ENCODE measurements at places on chromosomes 13 and 19. TPM values are rescaled to one million over a fixed set of nuclear protein-coding genes. Genes with fewer than 3 reads are reported as not detected.

The ZNF577 gene
- total RNA-seq = 5.0 TPM

The TEX101 gene
- not detected for total RNA-seq

The SOHLH2 gene
- total RNA-seq = not detected

DNA sequence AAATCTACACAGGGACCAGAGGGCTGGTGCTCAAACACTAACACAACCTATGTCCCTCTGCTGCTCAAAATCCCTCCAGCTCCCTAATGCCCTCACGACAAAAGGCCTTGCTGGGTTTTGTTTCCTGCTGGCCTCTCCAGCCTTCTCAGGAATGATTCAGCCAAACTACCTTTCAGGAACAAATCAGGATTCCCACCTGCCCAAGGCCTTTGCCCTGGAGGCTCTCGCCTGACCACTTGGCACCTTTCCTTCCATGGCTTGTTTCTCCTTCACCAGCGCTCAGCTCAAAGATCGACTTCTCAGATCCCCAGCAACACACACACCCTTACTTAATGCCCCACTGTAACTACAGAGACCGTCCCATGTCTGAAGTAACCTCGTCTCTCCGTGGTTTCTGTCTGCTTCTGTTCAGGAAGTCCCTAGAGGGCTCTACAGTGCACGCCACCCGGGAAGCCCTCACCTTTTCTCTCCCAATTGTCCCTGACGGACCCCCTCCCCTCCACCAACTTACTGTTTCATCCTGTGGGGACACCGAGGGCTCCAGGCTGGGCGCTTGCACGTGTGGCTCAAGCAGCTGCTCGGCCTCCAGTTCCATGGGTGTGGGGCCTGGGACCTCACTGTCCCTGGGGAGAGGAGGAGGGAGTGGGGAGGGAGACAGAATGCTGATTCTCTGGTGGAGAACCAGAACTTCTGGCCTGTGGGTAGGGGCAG, 3.2 kb upstream of the SIX5 start:
- DNase-seq = no peak
- H3K27me3 ChIP-seq = peaks cover 13% of the 10 kb centered on the region
- H3K27ac ChIP-seq = no peak overlapping the region
- no peak overlapping the region for H3K4me3 ChIP-seq
- peaks cover 12% of the 10 kb centered on the region for H3K4me1 ChIP-seq
- H3K36me3 ChIP-seq = peaks cover 6% of the 10 kb centered on the region

DNA sequence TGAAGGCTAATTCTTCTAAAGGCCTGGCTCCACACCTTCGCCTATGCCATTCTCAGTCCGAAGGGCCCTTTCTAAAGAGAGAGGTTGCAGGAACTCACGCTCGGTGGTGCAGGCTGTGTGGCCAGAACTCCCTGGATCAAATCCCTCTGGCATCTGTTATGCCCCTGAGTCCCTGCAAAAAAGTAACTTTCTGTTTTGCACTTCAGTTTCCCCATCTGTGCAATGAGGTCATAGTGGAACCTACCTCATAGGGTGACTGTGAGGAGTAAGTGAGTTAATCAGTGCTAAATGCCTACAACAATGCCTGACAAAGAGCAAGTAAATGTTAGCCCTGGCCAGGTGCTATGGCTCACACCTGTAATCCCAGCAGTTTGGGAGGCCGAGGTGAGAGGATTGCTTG, 7.3 kb downstream of the IGSF23 start:
- no peak for DNase-seq
- no peak overlapping the region for H3K4me3 ChIP-seq
- H3K36me3 ChIP-seq = no peaks in the 10 kb centered on the region
- no peak overlapping the region for H3K27ac ChIP-seq
- peaks cover 1% of the 10 kb centered on the region for H3K27me3 ChIP-seq

DNA sequence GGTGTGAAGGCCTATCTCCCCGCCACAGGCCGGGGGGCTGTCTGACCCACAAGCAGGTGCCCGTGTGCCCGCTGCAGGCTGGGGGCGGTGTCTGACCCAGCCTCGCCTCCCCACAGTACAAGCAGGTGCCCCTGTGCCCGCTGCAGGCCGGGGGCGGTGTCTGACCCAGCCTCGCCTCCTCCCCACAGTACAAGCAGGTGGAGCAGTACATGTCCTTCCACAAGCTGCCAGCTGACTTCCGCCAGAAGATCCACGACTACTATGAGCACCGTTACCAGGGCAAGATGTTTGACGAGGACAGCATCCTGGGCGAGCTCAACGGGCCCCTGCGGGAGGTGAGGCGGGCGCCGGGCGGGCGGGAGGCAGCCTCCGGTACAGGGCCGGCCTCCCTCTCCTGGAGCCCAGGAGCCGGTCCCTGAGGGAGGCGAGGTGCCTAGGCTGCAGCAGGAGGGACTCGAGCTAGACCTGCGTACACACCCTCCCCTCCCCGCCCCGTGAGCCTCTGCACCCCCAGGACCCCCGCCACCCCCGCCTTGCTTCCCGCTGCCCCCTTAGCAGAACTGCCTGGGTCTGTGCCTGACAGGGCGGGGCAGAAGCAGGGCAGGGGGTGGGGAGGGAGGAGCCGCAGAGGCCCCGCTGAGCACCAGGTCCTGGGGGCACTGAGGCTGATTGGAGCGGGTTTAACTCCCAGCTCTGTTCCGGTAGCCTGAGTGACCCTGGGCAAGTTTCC, 20.6 kb downstream of the HCN2 start:
- H3K36me3 ChIP-seq = peaks cover 11% of the 10 kb centered on the region
- DNase-seq = peak; percentile 56
- peak overlapping the region; percentile 95 for H3K27ac ChIP-seq
- H3K4me1 ChIP-seq = peaks cover 16% of the 10 kb centered on the region

DNA sequence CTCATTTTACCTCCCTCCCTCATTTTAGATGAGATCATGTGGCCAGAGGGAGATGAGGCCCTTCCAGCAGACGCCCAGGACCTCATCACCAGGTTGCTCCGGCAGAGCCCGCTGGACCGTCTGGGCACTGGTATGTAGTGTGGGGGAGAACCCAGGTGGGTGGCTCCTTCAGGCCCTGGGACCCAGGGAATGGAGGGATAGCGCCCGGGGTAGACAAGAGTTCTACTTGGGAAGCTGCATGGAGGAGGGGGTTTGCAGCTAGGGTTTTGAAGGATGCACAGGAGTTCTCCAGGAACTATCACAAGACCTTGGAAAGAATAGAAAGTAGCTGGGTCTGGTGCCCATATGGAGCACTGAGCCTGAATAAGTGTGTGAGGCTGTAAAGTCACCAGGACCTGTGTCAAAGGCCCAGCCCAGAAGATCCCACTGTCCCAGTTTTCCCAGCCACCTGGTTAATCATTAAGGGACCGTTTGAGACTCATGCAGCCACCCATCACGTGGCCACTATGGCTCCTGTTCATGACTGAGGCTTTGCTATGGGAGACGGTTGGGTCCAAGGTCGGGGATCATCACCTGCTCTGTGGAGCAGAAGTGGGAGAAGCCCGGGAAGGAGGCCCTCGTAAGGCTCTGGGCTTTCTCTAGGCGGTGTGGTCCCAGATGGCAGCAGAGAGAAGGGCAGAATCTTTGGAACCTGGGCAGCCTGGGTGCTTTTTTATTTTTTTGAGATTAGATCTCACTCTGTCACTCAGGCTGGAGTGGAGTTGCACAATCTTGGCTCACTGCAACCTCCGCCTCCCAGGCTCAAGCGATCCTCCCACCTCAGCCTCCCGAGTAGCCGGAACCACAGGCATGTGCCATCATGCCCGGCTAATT, 17.0 kb upstream of the PIK3R2 start:
- no peaks in the 10 kb centered on the region for H3K27me3 ChIP-seq
- no peak overlapping the region for H3K4me3 ChIP-seq
- no peaks in the 10 kb centered on the region for H3K4me1 ChIP-seq
- DNase-seq = no peak
- H3K36me3 ChIP-seq = peaks cover 38% of the 10 kb centered on the region
- no peak overlapping the region for H3K27ac ChIP-seq

GRCh38 chr19:54875506-54875905, 1.5 kb downstream of the FCAR start:
- DNase-seq = no peak
- peaks cover 12% of the 10 kb centered on the region for H3K27me3 ChIP-seq
- no peaks in the 10 kb centered on the region for H3K36me3 ChIP-seq

DNA sequence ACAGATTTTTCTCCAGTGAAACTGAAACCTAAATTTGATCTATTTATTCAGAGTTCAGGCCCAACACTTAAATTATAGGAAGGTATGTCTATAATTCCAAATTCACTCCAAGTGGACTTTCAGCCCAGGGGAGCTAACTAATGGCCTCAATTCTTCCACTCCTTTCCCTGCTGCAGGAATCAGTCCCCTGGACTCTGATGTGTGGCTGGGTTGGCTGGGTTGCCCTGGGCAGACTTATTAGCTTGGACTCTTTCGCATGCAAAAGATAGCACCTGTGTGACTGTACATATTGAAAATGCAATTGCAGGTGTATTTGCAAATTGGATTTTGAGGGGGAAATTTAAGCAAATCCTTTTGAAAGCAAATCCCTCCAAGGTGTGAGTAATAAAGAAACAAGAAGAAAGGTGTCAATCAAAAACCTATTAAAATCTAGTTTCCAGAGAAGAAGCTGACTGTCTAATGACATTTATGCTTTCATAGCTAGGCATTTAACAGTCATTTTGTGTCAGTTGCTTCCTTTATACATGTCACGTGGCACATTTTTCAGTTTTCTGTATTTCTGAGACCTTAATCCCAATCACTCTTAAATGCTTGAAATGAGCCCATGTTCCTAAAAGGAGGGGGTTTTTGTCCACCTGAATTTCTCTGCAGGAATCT, 42.7 kb downstream of the KLF5 start:
- no peak overlapping the region for H3K27ac ChIP-seq
- no peak overlapping the region for H3K4me3 ChIP-seq
- DNase-seq = no peak
- H3K27me3 ChIP-seq = no peaks in the 10 kb centered on the region

DNA sequence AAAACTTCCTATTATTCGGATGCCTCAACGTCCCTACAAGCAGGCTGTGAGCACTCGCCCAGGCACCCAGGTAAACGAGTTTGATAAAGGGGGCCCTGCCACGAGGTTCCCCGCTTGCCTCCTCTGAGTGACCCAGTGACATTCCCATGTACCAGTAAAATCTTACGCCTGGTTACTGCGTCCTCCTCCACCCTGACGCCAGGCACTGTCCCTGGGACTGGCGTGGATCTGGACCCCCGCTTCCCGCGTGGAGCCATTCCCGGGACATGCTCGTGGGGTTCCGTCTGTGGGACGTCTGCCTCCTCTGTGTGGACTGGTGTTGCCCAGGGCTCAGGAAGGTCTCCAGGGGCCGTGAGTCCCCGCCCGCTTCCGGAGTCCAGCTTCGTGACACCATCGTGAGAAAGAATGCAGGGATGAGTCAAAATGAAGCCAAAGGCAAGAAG, 407 bp upstream of the ZNF550 start:
- H3K4me3 ChIP-seq = peak overlapping the region; percentile 86
- peaks cover 26% of the 10 kb centered on the region for H3K4me1 ChIP-seq
- DNase-seq = no peak
- peak overlapping the region; percentile 85 for H3K27ac ChIP-seq
- H3K27me3 ChIP-seq = no peaks in the 10 kb centered on the region

DNA sequence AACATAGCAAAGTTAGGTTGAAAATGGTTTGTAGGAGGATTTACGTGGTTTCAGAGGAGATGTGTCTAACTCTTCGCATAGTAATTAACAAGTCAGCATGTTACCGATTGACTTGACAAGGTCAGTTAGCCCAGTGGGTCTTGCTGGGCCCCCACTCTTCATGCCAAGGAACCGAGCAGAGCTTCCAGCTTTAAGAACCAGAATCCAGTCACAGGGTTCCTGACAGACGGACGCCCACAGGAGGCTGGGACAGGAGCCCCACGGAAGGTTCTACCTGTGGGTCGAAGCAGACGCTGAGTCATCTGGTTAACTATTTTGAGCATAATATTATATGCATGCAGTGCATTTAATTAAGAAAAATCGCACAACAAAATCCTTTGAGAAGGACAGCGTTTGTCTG, 3.5 kb downstream of the TMEM255B start:
- no peak overlapping the region for H3K4me3 ChIP-seq
- no peak overlapping the region for H3K27ac ChIP-seq
- H3K4me1 ChIP-seq = peaks cover 10% of the 10 kb centered on the region

DNA sequence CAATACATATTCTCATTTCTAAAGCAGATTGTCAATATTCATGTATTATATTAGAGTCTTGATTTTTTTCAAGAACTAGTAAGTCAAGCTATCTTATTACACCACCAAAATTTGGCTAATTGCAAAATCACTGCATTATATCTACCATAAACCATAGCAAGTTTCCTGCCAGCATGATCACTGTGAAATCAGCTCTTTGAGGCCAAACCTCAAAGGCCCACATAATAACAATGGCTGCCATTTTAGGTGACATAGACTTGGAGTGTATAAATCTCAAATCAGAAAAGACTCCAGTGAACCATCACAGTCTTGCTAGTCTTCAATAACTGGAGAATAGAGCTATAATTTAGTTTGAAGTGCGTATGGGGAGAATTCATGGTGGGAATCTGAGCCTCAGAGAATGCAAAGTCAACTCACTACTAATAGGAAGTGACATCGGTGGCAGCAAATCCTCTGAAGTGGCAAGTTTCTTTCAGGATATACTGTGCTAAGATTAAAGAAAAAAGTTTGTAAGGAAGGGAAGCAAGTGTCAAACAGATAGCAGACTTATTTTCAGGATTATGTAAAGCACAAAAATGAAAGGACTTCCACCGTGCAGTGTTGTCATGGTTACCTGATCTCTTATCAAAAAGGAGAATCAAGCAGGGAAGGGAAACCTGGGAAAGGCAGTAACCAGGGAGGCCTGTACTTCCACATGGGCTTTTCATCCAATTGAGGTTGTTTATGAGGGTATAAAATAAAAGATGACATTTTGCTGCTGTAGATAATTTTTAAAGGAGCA, 117.4 kb upstream of the FNDC3A start:
- peaks cover 25% of the 10 kb centered on the region for H3K4me1 ChIP-seq
- peaks cover 1% of the 10 kb centered on the region for H3K27me3 ChIP-seq
- H3K27ac ChIP-seq = no peak overlapping the region
- no peak for DNase-seq
- H3K36me3 ChIP-seq = no peaks in the 10 kb centered on the region

DNA sequence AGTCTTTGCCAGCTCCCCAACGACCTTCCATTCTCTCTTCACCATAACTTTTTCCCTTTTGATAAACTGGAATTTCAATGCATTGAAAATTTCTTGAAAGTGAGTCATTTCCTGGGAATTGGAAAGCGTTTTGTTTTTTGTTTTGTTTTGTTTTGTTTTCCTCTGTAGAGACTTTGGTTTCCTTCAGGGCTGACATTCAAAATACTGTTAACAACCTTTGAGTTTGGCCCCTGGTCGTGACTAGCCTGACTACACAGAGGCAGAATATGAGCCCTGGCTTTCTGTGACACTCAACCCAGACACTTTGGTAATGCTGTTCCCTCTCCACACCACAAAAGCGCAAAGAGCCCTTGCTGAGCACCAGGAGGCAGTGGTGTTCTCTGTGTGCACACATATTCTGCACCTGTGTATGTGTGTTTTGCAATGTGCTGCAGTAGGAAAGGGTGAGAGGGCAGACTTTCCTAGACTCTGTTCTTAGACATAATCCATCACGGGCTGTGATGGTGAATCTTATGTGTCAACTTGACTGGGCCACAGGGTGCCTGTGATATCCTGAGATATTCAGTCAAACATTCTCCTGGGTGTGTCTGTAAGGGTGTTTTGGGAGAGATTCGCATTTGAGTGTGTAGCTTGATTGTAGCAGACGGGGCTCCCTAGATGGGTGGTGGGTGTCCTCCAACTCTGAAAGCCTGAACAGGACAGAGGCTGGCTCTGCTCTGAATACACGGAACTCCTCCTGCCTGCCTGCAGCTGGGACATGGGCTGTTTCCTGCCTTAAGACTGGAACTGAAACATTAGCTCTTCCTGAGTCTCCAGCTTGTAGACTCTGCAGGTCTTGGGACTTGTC, 29.5 kb upstream of the ANKRD10 start:
- peak; percentile 43 for DNase-seq
- no peak overlapping the region for H3K4me3 ChIP-seq
- H3K27me3 ChIP-seq = no peaks in the 10 kb centered on the region
